Naive thymus-derived CD4-positive, alpha-beta T cell (primary cell): ENCODE measurements at places on chromosomes 12 and 14.

DNA sequence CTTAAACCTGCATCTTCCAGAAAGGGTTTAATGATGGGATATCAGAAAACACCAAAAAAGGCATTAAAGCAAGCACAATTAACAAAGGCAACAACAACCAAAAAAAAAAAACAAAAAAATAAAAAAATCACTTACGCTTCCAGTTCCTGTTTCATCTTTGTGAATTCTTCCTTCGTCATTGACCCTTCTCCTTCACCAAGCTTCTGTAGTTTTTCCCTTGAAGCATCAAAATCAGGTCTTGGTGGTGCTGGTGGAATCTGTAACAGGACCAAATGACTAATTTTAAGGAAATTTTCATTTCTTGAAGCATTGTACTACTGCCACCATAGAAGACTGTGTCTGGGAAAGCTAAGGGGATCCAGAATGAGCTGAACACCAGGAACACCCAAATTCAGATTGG lies 24.5 kb downstream of the SNX6 start:
- H3K4me3 ChIP-seq, result no peak overlapping the region
- H3K27me3 ChIP-seq, result no peaks in the 10 kb centered on the region

GRCh38 chr14:100069161-100069800 lies 4.1 kb downstream of the EVL start:
- no peak for DNase-seq
- peak overlapping the region; percentile 85 for H3K4me3 ChIP-seq
- H3K27me3 ChIP-seq, result no peaks in the 10 kb centered on the region
- H3K4me1 ChIP-seq, result peaks cover 41% of the 10 kb centered on the region
- peaks cover 4% of the 10 kb centered on the region for H3K36me3 ChIP-seq
- H3K27ac ChIP-seq, result peak overlapping the region; percentile 98

DNA sequence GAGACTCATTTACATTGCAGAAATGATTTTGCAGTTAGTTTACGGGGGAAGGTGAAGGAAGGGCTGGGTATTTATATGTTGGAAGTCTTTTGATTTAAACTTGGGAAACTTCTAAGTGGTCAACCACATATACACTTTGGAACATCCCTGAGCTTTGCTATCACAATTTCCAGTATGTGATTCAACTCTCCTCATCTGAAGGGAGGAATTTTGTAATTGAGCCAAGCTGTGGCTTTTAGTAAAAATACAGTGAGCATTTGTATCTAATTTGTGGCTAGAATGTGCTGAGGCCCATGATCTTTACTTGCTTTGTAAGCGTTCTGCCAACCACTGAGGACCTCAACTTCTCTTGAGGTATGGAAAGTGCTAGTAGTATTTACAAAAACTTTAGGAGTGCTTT lies 235.0 kb upstream of the PDZRN4 start:
- no peak overlapping the region for H3K4me3 ChIP-seq
- no peaks in the 10 kb centered on the region for H3K4me1 ChIP-seq
- no peaks in the 10 kb centered on the region for H3K27me3 ChIP-seq
- no peak overlapping the region for H3K27ac ChIP-seq
- no peak for DNase-seq
- no peaks in the 10 kb centered on the region for H3K36me3 ChIP-seq

- DNase-seq, result no peak
- H3K4me1 ChIP-seq, result no peaks in the 10 kb centered on the region
- H3K36me3 ChIP-seq, result no peaks in the 10 kb centered on the region
- no peaks in the 10 kb centered on the region for H3K27me3 ChIP-seq
Observed at GRCh38 chr12:95529693-95530225, 21.5 kb downstream of the USP44 start.

DNA sequence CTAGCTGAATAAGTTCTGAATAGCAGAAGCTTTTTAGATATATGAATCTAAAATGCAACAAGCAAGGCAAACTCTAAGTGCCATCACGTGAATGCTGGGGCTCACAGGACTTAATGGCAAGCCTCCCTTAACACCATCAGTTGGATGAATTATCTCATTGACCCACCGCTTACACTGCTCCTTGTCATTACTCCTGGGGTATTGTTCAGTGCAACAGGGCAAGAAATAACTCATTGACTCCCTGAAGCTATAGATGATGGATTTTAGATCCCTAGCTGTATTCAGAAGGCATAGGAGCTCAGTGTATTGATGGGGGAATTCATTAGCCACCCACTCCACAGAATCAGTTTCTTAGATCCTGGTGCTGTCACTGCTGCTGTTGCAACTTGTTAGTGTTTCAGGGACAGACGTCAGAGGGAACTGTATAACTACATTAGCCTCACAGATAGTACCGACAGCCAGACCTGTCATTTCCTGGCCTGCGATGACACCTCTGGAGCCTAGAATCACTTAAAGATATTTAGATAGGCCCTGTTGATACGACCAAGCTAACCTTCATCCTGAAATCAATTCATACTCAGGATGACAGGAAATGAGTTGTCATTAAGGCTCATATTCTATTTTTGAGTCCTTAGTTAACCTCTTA lies 735.3 kb downstream of the DIO2 start:
- H3K4me3 ChIP-seq, result no peak overlapping the region
- H3K27me3 ChIP-seq, result no peaks in the 10 kb centered on the region
- no peaks in the 10 kb centered on the region for H3K4me1 ChIP-seq
- H3K27ac ChIP-seq, result no peak overlapping the region
- DNase-seq, result no peak
